ENCODE measurements at places on chromosomes 1 and 21.

DNA sequence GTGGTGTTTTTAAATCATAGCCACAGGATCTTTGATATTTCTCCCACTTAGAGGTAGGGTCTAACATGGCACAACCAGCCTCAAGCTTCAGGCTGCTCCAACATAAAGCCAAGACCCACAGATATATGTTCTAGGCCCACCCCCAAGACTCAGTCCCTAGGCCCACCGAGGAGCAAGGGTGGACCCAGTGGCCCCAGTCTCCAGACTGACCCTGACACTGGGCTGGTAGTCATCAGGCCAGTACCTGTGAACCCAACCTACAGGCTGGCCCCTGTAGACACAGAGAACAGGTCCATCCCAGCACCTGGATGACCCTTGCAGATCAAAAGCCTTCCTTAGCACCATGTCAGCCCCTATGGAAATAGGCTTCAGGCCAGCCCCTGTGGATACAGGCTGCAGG, 60.5 kb downstream of the NEGR1 start:
- no peak for DNase-seq

DNA sequence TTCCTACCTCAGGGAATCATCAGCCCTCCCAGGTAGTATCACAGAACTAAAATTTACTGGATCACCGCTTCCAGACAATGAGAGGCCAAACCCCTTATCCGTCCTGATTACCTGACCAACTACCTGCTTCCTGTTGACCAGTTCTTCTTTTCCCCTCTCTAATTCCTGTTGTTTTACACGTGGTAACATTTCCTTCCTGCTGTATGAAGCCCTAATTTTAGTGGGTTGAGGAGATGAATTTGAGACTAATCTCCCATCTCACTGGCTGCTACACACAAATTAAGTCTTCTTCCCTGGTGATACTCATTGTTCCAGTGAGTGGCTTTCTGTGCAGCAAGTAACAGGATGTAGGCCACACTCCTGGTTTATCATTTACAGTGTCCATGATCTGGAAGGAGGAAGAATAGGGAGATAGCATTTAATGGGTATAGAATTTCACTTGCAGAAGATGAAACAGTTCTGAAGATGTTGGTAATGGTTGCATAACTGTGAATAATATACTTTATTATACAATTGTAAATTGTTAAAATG, 2112.9 kb downstream of the NCAM2 start:
- no peak for DNase-seq

GRCh38 chr1:177922209-177922608, 47.6 kb downstream of the SEC16B start:
- no peak for DNase-seq

DNA sequence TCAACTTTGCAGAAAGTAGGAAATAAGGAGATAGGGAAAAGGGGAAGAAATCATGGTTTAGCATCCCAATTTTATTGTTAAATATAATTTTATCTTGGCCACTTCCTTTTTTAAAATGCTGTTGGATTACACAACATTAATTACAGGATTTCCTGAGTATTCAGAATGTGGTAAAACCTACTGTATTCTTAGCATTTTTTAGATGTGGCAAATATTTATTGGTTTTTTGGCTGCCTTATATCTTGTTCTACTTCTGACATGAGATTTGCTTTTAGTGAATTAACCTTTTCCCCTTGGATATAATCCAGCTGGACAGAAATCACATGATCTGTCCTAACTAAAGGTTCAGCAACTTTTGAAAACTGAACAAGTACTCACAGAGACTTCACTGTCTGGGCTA, 104.9 kb downstream of the PTGS2 start:
- DNase-seq, result no peak

DNA sequence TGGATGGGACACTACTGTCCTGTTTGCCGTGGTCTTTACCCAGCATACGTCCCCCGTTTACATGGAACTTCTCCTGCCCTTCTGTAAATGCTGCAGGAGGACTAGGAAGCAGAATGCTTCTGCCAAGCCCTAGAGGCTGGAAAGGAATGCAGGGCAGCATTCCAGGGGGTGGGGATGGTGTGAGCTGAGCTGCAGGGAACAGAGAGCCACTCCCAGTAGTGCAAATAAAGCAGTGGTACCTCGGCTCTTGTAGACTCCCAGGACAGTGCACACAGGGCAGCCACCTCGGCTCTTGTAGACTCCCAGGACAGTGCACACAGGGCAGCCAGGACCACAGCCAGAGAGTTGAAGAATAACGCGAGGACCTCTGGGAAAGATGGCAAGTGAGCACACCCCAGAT, 35.4 kb downstream of the PTPRU start:
- peak; percentile 84 for DNase-seq

- no peak for DNase-seq
Measured at GRCh38 chr1:81477710-81478109, 323.0 kb upstream of the ADGRL2 start.

DNA sequence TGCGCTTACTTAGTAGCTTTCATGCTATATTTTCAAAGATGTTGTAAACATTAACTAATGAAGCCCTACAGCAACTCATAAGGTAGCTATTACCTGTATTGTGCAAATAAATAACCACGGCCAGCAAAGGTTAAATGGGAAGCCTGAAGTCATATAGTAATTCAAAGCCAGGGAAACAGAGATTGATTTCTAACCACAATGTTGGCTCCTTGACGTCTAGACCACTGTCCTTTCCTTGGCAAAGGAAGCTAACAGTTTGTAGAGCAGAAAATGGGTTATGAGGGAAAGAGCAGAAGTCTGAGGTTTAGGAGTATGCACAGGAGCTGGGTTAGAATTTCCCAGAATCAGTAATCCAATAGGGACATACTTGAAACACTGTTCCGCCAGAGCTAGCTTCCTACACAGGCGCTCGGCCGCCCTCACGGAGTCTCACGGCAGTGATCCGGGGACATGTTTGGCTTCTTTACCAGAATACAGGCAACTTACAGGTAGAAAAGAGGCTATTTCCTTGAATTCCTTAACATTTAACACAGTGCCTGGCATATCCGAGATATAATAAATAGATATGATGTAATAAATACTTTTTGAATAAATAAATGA, 298.8 kb upstream of the LYPLAL1 start:
- DNase-seq, result no peak

DNA sequence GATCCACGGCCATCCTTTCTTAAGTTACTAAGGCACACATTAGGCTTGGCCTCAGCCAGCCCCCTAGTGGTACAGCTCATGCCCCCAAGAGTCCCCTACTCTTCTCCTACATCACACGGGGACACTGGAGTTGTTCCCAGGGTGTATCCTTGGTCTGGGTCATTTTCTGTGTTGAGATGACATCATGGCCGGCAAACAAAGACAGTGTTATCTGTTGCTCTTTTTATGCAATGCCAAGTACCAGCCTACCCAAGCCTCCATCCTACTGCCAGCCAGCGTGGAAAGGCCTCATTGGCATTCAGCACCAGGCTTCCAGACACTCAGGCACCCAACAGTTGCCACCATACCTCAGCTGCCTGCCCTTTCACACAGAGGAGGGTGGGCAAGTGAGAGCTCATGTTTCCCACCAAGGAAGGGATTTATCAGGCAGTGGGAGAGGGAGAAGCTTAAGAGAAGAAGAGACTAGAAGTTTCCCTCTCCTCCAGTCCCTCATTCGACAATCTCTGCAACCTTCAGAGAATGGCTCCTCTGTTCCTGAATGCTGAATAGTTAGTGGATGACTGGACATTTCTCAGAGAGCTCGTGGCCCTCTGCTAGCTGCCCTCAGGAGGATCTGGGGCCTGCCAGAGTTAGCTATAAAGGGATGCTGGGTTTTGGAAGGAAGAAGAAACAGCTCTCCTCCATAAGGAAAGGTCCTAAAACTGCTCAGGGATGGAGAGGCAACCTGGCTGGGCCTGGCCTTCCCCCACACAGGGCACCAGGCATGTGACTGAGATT, 17.7 kb downstream of the CBR1 start:
- peak; percentile 42 for DNase-seq

DNA sequence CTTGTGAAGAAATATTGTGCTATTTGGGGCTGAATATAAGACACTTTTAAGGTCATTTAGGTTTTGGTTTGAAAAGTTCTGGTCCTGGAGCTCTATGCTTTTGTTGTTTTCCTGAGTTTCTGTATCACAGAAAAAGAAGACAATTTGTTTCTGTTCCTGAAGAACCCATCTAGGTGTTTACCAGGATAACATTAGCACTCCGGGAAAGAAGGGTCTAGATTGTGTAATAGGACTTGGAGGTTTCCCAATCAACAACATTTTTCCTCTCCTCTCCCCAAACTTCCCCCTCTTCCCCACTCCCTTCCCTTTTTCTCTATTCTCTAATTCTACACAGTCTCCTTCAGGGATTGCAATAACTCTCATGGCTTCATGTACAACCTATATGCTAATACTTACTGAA, 78.7 kb downstream of the PTPRC start:
- DNase-seq, result no peak

- no peak for DNase-seq
Measured at GRCh38 chr1:246587032-246587431, 20.8 kb downstream of the CNST start.

DNA sequence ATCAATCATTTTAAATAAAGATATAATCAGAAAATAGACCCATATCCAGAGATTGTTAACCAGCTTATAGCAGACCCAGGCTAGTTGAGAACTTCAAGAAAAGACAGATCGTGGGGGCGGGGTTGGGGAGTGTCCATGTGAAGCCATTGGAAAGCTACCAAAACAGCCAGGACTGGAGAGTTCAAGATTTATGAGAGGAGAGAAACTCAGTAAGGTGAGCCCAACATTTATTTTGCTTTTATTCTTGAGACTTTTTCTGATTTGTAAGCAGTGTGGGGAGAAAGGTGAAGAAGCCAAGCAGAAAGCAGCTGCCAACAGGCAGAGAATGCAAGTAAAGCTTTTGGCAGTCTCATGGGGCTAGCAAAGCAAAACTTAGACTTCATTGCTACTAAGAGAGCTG, 179.9 kb downstream of the VPS13D start:
- no peak for DNase-seq

DNA sequence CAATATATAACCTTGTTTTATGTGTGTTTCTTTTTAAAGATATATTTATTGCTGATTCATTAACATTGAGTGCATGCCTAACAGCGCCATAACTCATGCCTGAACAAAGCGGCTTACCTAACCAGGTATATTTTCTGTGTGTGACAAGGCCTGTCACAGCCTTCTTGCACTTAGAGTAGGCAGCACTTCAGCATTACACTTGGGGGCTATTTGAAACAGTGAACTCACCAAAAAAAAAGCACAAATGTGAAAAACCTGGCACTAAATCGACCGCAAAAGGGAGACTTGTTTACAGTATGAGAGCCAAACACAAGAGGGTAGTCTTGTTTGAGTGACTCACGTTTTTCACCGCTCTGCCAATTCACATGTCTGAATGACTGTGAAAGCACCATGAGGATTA, 111.7 kb downstream of the DISP1 start:
- no peak for DNase-seq

DNA sequence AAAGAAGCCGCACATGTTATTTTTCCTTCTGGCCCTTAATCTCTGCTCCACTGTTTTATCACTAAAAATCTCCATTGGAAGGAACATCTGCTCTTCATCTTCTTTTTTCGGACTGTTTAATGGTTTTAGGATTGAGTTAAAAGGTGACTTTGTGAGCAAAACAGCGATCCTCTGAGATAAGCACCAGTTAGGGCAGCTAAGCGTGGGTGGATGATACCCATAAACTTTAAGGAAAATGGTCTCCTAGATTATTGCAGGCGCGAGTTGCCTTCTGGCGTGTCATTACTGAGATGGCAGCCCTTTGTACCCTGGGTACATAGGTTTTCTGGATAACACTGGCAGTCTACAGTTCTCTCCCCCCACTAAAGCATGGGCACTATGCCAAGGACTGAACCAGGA, 44.0 kb upstream of the HMGB4 start:
- DNase-seq, result no peak

- DNase-seq, result no peak
Measured at GRCh38 chr1:53642607-53643006, 96.4 kb downstream of the GLIS1 start.

- DNase-seq, result no peak
Measured at GRCh38 chr1:167120899-167121298, 27.0 kb downstream of the STYXL2 start.

GRCh38 chr1:170284512-170284911, 138.8 kb downstream of the NTMT2 start:
- no peak for DNase-seq

GRCh38 chr21:18987520-18988026, 584.0 kb upstream of the TMPRSS15 start:
- no peak for DNase-seq

- no peak for DNase-seq
Measured at GRCh38 chr21:35616090-35616489, 444.2 kb downstream of the SETD4 start.

GRCh38 chr1:177913762-177914540, 55.9 kb downstream of the SEC16B start:
- DNase-seq, result peak; percentile 51

- DNase-seq, result no peak
Measured at GRCh38 chr1:36748466-36748865, 265.8 kb upstream of the CSF3R start.

DNA sequence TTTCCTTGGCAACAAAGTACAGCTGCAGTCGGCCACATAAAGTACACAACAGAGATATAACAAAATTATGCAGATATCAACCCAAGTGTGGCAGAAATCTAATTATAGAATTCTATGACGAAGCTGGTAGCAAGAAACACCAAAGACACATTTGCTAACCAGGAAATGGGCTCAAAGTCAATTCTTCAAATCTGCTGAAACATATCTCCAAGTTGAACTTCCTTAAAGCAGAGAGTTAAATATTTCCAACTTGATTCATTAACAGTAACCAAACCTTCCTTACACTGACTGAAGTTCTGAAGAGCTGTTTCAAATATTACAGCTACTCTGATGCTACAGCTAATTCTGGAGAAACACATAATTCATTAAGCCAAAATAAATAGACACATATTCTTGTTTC, 67.6 kb upstream of the SDC3 start:
- DNase-seq, result no peak

- no peak for DNase-seq
Measured at GRCh38 chr1:221887758-221888157, 145.9 kb upstream of the DUSP10 start.

DNA sequence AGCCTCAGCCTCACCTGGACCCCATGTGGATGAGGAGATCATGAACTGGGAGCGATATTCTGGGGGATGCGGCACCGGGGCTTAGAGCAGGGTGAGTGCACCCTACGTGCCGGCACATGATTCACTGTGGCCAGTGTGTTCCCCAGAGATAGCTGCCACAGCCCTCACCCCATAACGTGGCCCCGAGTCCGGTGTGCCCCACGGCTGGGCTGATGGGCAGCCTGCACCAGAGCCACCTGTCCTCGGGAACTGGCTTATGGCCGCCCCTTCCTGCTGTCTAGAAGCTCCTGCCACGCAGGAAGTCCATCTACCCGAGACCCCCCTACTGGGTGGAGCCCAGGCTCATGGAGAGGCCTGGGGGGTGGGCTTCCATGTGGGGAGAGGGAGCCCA, 39.1 kb upstream of the SLC19A1 start:
- DNase-seq, result no peak

DNA sequence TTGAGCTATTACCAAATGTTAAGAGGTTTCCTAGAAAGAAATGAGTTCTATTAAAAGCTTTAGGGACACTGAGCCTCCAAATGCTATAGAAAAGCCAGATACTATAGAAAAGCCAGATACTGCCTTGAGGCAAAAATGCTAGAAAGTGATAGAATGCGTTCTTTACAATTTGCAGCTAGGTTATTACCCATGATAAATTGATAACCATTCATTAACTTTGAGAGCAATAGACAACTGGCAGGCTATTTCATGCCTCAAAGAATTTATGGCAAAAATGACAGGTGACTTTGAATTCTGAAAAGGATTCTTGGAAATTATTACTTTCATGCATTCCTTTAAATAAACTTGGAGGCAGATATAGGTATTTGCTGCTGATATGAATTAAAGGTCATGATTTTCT, 51.6 kb downstream of the SMYD3 start:
- DNase-seq, result no peak

GRCh38 chr1:55309053-55309452, 93.9 kb upstream of the USP24 start:
- DNase-seq, result no peak

Measured in neural progenitor cell (in vitro differentiated cells).